ENCODE measurements at places on chromosomes 1 and 21.

GRCh38 chr1:110007046-110007830, 22.7 kb downstream of the AHCYL1 start:
- DNase-seq = no peak

DNA sequence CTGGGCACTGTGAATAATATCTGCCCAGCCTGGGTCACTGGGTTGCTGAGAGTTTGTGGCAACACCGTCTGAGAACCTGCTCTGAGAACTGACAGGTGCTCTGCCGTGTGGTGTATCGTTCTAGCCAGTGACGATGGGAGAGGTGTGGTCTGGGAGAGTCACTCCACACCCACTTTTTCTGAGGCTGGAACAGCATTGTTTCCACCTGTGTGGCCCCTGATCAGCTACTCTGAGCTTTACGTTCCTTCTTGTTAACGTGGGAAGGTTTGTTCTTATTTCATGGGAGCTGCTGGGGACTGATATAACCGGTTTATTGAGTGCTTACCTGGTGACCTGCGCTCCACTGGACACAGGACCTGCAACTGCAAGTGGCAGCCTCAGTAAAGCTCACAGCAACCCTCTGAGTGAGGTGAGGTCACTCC, 34.8 kb upstream of the TENT5C start:
- DNase-seq = no peak

DNA sequence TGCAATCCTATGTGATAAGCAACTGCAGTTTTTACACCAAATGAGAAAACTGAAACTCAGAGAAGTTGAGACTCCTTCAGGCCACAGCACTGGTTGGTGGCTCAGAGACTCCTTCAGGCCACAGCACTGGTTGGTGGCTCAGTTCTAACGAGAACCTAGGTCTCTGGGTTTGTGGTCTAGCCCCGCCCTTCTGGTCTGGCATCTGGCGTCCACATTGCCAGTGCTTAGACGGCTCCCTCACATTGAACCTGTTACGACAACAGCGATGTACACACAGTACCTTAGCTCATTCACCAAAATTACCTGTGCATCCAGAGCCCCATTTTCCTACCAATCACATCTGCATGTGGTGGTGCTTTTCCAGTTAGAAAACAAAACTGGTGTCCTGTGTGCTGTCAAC, 66.1 kb downstream of the NID1 start:
- no peak for DNase-seq

GRCh38 chr1:89023026-89023425, 360 bp upstream of the GBP3 start:
- DNase-seq = no peak

DNA sequence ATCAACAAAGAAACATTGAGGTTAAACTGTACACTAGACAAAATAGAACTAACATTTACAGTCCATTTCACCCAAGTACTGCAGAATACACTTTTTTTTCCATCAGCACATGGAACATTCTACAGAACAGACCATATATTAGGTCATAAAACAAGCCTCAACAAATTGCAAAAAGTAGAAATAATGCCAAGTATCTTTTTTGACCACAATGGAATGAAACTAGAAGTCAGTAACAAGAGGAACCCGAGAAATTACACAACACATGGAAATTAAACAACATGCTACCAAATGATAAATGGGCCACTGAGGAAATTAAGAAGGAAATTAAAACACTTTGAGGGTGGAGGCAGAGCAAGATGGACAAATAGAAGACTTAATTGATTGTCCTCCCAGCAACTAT, 8.4 kb upstream of the C1orf185 start:
- DNase-seq = no peak

GRCh38 chr1:182953826-182954225, 860 bp upstream of the SHCBP1L start:
- no peak for DNase-seq

Data from esophagus squamous epithelium (tissue), 5 donors.